NCI-H345 (cell line): ENCODE measurements at places on chromosomes 5 and 9.
A peak's percentile ranks its signal among the peaks of the same experiment; 100 is the strongest.

GRCh38 chr5:142151436-142152383 lies 43.1 kb downstream of the NDFIP1 start:
- DNase-seq, result peak; percentile 46

DNA sequence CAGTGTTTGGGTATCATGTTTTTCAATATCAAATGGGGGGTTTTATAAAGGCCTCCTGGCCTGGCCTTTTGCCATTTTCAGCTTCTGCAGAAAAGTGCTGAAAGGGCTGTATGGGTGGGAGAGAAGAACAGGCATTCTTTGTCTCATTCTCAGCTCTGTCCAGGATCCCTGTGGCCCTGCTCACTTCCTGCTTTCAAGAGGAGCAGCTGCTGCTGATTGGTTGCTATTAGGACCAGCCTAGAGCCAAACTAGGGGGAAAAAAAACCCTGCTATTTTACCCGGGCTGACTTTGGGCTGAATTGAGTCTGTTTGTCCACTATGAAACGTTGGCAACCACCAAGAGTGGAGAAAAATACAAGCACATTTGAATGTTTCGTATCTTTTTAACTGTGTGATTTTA lies 117.1 kb downstream of the CMYA5 start:
- no peak for DNase-seq

DNA sequence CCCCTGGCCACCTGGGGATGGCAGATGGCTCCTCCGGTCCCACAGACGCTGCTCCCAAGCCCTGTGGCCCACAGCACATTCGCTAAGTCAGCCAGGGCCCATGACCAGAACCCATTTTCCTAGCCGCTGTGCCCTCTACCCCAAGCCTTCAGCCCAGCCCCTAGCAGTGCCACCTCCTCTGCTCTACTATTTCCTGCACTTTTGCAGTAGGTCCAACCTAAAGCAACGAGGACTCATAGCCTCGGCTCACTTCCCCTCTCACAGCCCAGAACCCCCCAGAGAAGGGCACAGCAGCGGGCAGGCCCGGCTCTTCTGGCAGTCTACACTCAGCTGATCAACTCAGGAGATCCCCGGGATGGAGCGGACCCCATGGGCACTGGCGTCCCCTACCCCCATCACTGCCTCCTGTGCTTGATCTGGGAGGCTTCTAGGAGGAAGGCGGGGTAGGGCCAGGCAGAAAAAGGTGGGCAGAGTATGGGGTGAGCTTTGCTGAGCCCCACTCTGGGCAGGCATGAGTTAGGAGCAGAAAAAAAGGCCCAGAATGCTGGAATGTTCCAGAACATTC lies 111.2 kb downstream of the ZNF354C start:
- DNase-seq, result no peak

DNA sequence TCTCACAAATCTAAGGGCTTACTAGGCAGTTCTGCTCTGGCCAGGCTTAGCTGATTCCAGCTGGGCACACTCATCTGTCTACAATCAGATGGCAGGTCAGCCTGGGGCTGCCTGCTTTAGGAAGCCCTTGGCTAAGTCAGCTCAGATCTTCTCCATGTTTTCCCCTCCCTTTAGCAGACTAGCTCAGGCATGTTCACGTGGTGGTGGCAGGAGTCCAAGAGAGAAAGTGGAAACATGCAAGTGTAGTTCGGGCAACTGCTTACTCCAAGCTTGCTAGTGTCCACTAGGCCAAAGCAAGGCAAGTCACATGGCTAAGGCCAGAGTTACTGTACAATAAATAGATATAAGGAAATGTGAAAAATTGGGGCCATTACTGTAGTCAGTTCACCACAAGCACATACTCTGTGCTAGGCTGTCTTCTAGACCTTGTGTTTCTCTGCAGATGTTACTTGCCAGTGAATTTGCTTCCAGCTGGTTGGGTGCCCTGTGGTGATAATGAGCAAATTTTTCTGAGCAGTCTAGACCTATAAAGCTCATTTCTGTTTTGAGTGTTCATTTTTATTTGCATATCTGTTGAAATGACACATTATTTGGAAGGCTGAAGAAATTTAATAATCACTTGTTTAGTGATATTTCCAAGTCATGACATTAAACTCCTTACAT lies 38.3 kb downstream of the RECK start:
- peak; percentile 25 for DNase-seq

DNA sequence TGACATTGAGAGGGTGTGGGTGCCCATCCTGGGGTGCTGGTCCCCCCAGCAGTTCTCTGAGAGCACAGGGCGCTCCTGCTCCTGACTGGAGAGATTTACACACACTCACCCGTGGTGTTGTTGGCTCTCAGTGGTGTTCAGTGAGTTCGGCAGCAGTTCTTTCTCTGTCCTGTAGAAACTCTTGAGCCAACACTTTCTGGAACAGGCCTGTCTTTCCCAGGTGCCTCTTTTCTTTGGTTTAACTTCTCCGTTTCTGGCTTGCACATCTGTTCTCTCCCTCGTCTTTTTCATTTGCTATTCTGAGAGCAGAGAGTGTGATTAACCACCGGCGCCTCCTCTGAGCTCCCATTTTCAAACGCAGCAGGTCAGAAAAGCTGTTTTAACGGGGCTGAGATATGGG lies 284.5 kb downstream of the IRX2 start:
- no peak for DNase-seq
